ENCODE measurements at places on chromosomes 3 and 15. TPM values are rescaled to one million over a fixed set of nuclear protein-coding genes. Genes with fewer than 3 reads are reported as not detected.

Gene CELSR3
- total RNA-seq = 36.6 TPM

Gene ADGRG7
- under 0.01 TPM for total RNA-seq

Gene CFAP100
- 2.5 TPM for total RNA-seq

Gene SLC9C1
- total RNA-seq = 0.25 TPM

Gene PDCD7
- 11.1 TPM for total RNA-seq

Gene CCR5
- not detected for total RNA-seq

Gene AHSG
- not detected for total RNA-seq

Gene USP19
- total RNA-seq = 42.8 TPM

Gene VGLL3
- 2.0 TPM for total RNA-seq

Gene XIRP1
- not detected for total RNA-seq

Gene HTR3E
- total RNA-seq = not detected

Gene HCLS1
- 0.74 TPM for total RNA-seq

Gene TRH
- 4.4 TPM for total RNA-seq

All from temporal lobe (tissue), 4 donors.